ENCODE measurements at places on chromosomes 1 and 21. TPM values are rescaled to one million over a fixed set of nuclear protein-coding genes. Genes with fewer than 3 reads are reported as not detected.

PCP4 gene
- total RNA-seq: not detected

RIIAD1 gene
- not detected for total RNA-seq

NUAK2 gene
- 0.44 TPM for total RNA-seq

DPM3 gene
- total RNA-seq: 94.2 TPM

DNA sequence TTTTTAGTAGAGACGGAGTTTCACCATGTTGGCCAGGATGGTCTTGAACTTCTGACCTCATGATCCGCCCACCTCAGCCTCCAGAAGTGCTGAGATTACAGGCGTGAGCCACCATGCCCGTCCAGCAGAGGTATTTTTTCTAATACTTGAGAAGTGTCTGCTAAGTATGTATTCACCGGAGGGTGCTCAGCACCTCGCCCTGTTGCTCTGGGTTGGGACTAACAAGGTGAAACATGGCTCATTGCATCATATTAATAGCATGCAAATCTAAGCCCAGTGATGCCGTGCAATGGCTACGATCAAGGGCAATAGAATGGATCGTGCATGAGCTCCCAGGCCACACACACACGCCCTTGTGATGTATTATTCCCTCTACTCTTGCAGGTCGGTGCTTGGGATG lies 68.7 kb downstream of the PDE9A start:
- H3K4me3 ChIP-seq: no peak overlapping the region
- H3K27ac ChIP-seq: no peak overlapping the region
- no peaks in the 10 kb centered on the region for H3K36me3 ChIP-seq
- no peak for DNase-seq
- peaks cover 62% of the 10 kb centered on the region for H3K27me3 ChIP-seq

- peaks cover 23% of the 10 kb centered on the region for H3K27me3 ChIP-seq
- H3K4me1 ChIP-seq: no peaks in the 10 kb centered on the region
- no peak overlapping the region for H3K27ac ChIP-seq
- no peak overlapping the region for H3K4me3 ChIP-seq
- no peaks in the 10 kb centered on the region for H3K36me3 ChIP-seq
- no peak for DNase-seq
These were observed 106.8 kb downstream of the ZBTB18 start for GRCh38 chr1:244157731-244158438.
